ENCODE measurements at places on chromosomes 3 and 15.
A peak's percentile ranks its signal among the peaks of the same experiment; 100 is the strongest.

DNA sequence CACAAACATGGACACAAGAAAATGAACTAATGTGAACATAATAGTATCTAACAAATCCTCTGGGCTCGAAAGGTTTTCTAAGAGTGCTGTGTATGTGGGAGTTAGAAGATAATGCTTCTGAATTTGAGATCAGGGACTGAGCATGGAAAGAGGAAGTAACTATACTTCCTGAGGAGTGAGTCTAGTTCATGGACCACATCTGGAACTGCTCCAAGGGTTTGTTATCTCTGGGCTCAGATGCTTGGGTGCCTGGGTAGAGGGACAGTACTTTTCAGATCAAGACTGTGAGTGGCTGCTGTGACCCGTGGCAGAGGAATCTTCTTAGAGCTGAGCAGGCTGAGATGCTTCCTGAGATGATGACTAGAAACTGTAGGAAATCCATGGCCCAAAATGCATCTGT lies 28.5 kb downstream of the TBC1D23 start:
- DNase-seq, result peak; percentile 86

GRCh38 chr3:54733106-54734006 lies 194.5 kb downstream of the LRTM1 start:
- no peak for DNase-seq

DNA sequence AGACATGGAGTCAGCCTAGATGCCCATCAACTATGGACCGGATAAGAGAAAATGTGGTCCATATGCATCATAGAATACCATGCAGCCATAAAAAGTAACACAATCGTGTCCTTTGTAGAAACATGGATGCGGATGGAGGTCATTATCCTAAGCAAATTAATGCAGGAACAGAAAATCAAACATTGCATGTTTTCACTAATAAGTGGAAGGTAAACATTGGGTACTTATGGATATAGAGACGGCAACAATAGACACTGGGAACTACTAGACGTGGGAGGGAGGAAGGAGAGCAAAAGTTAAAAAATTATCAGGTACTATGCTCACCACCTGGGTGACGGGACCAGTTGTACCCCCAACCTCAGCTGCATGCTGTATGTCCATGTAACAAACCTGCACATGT lies 2.5 kb downstream of the PLD1 start:
- no peak for DNase-seq

GRCh38 chr3:51245867-51246266 lies 139.2 kb upstream of the MANF start:
- no peak for DNase-seq

DNA sequence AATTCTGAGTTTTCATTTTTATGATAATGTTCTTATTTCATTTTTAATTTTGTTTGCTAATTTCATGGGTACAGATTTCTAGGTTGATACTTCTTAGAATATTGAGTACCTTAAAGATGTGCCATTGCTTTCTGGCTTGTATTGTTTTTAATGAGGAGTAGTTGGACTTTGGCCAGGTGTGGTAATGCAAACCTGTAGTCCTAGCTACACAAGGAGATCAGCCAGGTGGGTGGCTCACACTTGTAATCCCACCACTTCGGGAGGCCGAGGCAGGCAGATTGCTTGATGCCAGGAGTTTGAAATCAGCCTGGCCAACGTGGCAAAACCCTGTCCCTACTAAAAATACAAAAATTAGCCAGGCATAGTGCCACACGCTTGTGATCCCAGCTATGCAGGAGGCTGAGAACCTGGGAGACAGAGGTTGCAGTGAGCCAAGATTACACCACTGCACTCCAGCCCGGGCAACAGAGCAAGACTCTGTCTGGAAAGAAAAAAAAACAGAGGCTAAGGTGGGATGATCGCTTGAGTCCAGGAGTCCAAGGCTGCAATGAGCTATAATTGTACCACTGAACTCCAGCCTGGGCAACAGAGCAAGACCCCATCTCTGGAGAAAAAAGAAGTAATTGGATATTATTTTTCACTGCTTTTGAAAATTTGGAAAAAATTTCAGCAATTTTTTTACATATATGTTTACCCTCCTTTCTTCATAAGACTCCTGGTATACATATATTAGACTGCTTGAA lies 198.0 kb downstream of the ALCAM start:
- DNase-seq, result no peak

DNA sequence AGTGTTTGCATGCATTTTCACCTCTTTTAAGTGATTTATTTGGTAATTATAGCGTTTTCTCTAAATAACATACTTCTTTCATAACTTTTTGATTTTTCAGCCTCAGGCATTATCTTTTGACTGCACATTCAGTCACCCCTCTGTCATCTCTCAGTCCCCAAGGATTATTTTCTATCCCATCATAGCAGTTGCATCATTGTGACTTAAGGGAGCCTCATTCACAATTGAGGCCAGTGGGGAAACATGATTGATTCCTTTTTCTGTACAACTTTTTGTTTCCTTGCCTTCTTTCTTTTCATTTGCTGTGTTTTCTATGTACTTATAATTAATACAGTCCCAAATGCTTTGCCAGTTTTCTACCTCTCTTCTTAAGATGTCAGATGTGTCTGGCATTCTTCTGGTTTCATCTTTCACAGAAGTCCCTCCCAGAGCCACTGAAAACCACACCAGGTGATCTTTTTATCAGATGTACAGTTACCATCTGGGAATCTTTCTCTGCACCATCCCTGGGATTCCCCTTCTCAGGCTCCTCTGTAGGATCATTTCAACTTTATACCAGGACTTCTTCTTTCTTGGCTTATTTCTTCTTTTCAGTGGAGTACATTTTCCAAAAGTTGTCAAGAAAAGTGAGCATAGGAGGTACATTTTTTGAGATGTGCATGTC lies 151.4 kb downstream of the RAP2B start:
- DNase-seq, result no peak

DNA sequence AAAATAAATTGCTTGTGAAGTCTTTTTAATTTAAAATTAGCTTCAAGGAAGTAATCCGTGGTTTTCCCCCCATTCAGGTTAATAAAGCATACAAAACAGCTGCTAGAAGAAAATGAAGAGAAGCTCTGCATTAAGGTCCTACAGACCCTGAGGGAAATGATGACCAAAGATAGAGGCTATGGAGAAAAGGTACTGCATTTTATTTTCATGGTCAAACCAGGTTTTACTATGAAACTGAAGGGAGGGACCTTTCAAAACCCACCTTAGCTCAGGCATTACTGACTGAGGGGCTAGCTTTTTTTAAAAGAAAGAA lies 218.5 kb downstream of the ITPR1 start:
- no peak for DNase-seq

GRCh38 chr3:78304115-78304514 lies 1264.2 kb downstream of the ROBO2 start:
- DNase-seq, result no peak

Data from GDM1 (cell line).